Hippocampal formation (tissue), 2 donors: ENCODE measurements at places on chromosomes 2 and 18.

- DNase-seq = no peak
Measured at GRCh38 chr18:44730803-44731529, 50.3 kb downstream of the SETBP1 start.

GRCh38 chr18:3453540-3454364, 3.8 kb downstream of the TGIF1 start:
- DNase-seq = peak; percentile 31

DNA sequence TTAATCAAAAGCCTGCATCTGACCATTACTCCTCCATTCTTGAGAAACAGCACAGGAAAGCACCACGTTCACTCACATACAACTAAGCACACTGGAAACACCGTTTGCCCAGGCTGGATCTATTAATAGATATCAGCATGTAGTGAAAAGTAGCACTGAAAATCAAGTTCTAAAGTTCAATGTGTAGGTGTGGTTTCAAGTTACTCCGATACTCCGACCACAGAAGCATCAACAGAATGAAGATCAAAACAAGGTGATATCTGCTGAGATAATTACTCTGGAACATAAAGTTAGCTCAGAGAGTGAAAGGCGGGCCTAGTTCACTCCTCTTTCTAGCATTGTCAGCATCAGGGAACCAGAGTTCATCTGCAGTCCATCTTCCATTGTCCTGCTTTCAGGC, 1367.4 kb upstream of the ACVR2A start:
- DNase-seq = no peak

GRCh38 chr2:10906926-10907625, 4.7 kb upstream of the KCNF1 start:
- no peak for DNase-seq

DNA sequence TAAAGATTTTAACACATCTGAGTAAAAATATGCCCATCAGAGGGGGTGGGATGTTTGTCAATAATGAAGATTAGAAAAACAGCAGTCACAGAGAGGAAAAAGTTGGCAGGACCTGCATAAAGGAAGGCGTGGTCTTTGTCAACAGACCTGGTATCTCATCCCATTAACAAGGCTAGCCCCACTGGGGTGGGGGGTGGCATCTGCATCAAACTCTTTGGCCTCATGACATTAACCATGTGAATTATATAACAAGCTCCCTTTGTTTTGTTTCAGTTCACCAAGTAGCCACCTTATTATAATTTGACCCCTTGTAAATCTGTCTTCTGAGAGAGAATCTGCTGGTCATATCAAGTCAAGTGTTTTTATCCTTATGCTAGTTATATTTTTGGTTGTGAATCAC, 28.8 kb downstream of the NEMP2 start:
- DNase-seq = no peak

GRCh38 chr2:218648088-218648786, 11.2 kb downstream of the ZNF142 start:
- DNase-seq = no peak

- no peak for DNase-seq
Measured at GRCh38 chr2:226845386-226846116, 9.7 kb downstream of the RHBDD1 start.

DNA sequence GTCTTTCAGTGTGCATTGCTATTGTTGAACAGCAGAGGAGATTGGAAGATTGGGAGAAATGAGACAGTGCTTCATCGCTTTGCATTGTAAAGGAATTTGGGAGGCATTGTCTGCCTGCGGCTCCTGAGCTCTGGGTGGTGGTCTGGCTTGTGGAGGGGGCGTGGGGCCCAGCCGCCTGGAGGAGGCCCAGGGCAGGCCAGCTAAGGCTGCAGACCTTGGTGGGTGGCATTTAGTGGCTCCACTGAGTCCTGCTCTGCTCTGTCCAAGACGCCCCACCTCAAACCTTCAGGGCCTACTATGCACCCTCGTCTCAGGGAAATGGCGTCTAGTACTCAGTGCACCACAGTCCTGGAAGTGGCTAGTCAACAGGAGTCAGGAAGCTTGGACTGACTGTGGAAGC, 5.7 kb upstream of the HS1BP3 start:
- DNase-seq = no peak

DNA sequence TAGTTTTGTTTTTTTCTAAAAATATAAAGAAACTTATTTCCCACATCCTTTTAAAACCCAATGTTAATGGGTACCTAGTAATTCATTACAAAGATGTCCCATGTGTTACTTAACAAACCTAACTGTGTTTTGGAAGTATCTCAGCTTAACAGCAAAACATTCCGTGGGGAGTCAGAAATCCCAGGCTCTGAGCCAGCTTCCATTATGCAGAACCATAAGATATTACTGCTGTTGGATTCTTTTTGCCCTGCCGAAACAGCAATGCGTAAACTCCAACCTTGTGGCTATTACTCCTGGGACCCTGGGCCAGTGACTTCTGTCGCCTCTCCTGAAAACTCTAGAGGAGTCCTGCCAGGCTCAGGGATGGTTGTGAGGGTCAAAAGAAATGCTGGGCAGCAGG, 174.1 kb downstream of the UXS1 start:
- DNase-seq = no peak

DNA sequence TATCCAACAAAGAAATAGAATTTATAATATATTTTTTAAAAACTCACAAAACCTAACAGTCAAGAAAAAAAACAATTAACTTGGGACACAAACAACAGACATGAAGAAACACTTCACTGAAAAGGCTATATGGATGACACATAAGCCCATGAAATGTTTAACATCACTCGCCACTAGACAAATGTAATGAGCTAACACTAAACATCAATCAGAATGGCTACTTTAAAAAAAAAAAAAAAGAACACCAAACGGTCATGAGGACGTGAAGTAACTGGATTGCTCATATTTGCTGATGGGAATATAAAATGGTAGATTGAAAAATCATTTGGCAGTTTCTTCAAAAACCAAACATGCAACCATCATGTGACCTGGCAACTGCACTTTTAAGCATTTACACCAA, 97.3 kb upstream of the RGPD4 start:
- DNase-seq = no peak

DNA sequence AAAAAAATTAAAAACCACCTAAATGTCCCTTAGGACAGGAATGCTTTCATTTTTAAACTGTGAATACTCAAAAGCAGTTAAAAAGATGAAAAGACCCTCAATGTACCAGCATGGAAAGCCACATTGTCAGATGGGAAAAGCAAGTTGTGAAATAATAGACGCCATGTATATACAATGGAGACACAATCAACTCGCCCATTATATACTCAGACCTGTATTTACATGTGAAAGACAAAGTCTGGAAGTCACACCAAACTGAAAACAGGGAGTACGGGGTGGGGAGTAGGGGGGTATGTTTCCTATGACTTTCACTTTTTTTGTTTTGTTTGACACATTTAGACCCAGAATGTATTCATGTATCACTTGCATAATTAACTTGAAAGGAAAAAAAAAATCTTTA, 75.6 kb downstream of the CELF4 start:
- DNase-seq = no peak

DNA sequence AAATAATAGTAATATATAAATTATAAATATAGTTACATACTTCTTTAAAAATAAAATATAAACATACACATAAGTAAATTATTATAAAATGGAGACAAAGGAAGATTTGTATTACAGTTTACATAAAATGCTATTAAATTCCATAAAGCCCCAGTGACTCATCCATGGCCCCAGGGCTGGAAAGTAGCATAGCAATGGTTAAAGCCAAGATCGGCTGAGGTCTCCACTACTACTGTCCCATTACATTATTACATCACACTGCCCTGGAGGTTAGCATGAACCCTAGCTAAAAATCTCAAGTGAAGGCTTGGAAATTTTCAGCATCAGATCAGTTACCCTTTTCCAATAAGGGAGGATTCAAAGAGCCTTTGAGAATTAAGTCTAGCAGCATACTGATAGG, 936.2 kb downstream of the DSC3 start:
- DNase-seq = no peak

- no peak for DNase-seq
Measured at GRCh38 chr18:6355789-6356589, 58.7 kb downstream of the L3MBTL4 start.

DNA sequence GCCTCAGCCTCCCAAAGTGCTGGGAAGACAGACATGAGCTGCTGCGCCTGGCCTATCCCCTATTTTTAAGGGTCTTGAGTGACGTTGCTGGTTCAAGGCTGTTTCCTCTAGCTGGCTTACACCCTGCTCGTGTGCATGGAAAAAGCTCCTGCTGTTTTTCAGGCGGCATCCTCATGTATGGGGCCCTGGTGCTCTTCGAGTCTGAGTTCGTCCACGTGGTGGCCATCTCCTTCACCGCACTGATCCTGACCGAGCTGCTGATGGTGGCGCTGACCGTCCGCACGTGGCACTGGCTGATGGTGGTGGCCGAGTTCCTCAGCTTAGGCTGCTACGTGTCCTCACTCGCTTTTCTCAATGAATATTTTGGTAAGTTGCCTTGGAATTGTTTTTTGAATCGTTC, 22.0 kb upstream of the NFATC1 start:
- DNase-seq = no peak

GRCh38 chr18:36530676-36531405, 233.3 kb downstream of the FHOD3 start:
- no peak for DNase-seq

DNA sequence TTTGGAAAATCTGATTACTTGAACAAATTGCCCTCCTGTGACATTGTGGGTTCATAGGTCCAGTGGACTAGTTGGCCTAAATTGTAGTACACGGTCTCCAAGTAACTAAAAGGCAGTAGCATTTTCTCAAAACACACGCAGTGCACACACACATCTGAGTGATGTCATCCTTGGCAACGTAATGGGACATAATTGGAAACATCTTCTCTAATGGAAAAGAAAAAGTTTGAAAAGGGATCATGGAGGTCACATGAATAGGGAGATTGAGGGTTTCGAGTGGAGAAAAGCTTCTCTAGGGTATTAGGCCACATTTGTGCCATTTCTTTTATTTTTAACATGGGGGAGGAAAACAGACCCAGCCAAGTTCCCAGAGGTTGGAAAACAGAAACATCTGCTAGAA, 93.3 kb downstream of the MAP4K4 start:
- no peak for DNase-seq

DNA sequence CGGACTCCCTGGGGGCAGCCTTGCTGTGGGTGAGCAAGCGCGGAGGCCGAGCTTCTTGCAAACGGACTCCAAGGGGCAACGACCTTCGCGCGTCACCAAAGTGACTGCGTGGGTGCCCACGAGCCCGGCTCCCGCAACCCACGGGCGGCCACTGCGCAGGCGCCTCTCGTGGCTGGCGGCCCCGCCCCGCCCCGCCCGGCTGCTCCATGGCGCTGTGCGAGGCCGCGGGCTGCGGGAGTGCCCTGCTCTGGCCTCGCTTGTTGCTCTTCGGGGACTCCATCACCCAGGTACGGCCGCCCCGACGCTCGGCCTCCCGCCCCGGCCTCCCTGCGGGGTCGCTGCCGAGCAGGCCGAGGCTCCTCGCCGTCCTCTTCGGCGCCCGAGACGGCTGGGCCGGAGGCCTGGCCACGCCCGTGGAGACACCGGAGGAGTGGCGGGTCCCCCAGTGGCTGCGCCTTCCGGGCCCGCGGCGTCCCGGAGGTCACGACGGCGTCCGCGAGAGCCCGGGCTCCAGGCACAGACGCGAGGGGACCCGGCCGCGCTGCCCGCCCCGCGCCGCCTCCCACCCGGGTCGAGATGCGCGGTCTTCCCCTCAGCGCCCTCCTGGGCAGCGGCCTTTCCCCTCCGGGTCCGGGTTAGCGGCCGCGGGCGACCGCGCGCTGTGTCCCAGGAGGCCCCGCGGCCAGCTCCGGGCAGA, at the start of gene IAH1:
Gene IAH1, plus strand, starts transcription at position 191 of the 697 bp plus-strand sequence. Its CDS starts 16 bp downstream, at position 207.
- DNase-seq = peak; percentile 68

- no peak for DNase-seq
Measured at GRCh38 chr2:76752506-76752905, 769.7 kb downstream of the LRRTM4 start.

DNA sequence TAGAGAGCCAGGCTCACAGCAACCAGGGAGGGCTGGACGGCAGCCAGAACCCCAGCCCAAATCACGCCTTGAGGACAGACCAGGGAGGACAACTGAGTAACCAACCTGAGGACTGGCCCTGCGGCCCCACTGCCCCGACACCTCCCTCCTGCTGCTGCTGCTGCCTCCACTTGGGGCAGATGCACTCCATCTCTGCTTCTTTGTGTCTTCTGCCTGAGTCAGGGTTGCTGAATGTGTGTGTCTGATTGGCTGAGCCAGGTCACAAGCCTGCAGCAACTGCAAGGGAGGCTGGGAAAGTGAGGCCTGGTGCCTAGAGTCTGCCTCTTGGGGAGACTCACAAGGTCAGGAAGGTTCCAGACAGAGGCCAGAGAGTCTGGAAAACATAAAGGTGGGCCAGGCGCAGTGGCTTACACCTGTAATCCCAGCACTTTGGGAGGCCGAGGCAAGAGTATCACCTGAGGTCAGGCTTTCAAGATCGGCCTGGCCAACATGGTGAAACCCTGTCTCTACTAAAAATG, 83.4 kb downstream of the ZFP36L2 start:
- DNase-seq = no peak

DNA sequence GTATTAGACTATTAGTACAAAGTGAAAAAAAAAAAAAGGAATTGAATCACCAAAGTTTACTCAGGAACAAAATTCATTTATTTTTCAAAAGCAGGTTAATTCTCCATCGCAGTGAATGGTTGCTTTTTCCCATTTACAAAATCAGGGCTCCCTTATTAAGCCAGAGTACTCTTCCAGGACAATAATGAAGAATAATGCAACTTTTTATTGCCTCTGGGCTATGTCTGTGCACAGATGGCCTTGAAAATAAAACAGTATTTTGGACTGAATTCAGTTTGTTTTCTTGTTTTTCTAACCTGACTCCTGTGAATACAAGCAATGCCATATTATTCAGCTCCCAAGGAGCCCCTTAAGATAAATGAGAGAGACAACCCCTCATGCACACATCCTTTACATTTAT, 246.8 kb downstream of the KCNS3 start:
- no peak for DNase-seq

GRCh38 chr2:45821558-45822271, 170.2 kb downstream of the PRKCE start:
- no peak for DNase-seq

GRCh38 chr2:161118722-161119121, 41.5 kb upstream of the TANK start:
- no peak for DNase-seq

GRCh38 chr2:112149194-112149593, 11.0 kb downstream of the FBLN7 start:
- no peak for DNase-seq

DNA sequence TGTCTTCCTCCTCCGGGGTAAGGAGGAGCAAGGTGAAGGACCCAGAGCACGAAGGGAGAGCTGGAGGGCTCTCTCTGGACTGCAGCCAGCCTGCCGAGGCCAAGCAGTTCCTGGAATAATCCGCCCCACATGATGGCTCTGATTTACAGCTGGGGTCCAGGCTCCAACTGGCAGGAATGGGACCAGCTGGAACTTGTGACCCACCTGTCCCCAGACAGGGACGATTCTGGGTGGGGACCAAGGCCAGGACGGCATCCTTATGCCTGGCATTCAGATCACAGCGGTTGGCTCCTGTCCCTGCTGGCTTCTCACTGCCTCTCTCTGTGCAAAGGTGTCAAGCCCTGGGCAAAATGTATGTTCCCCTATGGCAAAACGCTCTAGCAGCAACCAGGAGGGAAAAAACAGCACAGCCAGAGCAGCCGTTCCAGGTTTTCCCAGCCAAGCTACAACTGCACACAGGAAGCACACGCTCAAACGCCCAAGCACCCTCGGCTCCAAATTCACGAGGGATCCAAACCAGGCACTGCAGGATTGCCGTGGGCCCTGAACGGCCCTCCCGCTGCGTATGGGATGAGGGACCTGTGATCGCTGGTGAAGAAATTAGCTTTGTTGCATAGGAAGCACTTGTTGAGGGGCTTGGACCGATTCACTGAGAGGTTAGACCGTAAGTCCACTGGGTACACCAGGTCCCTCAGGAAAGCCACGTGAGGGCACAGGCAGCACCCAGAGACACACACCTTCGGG, 35.8 kb downstream of the FAM178B start:
- DNase-seq = peak; percentile 77
